ENCODE measurements at places on chromosomes 12 and 14.
A peak's percentile ranks its signal among the peaks of the same experiment; 100 is the strongest.

GRCh38 chr12:58711974-58712373, 208.3 kb downstream of the LRIG3 start:
- no peak for DNase-seq

GRCh38 chr12:131164096-131164872, 210.6 kb downstream of the ADGRD1 start:
- no peak for DNase-seq

- no peak for DNase-seq
Measured at GRCh38 chr12:62194616-62195015, 65.6 kb upstream of the USP15 start.

- no peak for DNase-seq
Measured at GRCh38 chr14:92898566-92899131, 24.3 kb upstream of the CHGA start.

DNA sequence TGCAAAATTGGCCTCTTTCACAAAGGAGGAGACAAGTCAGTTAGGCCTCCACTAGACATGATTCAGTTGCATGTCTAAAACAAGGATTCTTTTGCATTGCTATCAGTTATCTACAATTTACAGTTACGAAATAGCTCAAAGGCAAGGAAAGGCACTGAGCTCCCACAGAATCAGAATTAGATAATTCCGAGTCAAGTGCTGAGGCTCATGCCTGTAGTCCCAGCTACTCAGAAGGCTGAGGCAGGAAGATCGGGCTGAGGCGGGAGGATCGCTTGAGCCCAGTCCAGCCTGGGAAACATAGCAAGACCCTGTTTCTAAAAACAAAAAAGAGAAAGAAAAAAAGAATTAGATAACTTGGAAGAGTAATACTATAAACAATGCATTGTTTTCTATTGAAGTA, 12.3 kb upstream of the RTRAF start:
- no peak for DNase-seq

- no peak for DNase-seq
Measured at GRCh38 chr12:54359762-54360351, 4.4 kb downstream of the GPR84 start.

DNA sequence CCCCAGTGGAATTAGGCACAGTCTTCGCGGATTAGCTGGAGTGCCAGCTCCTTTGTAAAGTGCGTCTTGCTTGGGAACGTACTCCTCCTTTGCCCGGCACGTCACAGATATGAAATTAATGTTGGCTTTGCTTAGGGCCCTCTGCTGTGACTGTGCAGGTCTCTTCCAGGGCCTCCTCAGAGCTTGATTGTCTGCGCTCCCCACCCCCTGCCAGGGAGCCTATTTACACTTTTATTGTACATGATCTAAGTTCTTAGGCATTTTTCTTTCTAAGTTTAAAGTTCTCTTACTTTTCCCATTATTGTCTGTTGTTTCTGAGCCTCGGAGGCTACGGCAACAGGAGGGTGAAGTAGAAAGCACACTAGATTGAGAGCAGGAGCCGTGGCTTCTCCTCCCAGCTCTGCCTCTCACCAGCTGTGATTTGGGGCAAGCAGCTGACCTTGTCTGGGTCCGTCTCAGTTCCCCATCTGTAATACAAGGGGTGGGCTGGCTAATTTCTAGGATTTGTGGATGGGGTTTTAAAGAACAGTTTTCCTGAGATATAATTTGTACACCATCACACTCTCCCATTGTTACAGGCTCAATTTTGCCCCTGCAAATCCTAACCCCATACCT, 81.8 kb downstream of the TSPAN9 start:
- DNase-seq = no peak

DNA sequence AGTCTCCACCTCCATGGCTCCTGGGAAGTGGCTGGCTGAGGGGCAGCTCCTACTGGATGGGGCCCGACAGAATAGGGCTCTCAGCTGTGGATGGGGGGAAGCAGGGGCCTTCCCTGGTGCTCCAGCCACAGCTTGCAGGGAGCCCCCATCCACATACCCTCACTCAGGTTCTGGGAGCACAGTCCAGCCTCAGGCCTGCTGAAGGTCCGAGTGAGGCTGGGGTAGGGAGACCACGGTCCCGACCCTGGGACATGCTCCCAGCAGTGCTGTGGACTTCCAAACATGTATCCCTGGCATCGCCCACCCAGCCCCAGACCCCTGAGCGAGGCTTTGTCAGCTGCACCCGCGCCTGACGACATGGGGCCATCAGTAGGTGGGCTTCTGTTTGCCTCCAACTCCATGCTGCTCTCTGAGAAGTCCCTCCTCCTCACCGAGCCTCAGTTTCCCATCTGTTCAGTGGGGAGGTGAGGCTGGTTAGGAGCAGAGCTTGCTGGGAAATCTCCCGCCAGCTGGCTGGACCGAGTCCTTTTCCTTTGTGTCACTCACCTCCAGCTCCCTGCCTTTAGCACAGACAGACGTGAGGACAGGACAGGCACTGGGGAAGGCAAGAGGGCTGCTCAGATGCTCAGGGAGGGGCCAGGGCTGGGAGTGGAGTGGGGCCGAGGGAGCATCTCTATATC, 9.1 kb upstream of the ATG101 start:
- DNase-seq = no peak

GRCh38 chr12:68358532-68359485, 26.6 kb upstream of the MDM1 start:
- peak; percentile 40 for DNase-seq

GRCh38 chr14:90061685-90062126, at the start of gene KCNK13:
KCNK13 (plus strand) TSS chr14:90061994; CDS start chr14:90062206, 212 bp downstream.
- no peak for DNase-seq

GRCh38 chr12:38662829-38663228, 242.6 kb downstream of the CPNE8 start:
- no peak for DNase-seq
